ENCODE measurements at places on chromosomes 5 and 9.

DNA sequence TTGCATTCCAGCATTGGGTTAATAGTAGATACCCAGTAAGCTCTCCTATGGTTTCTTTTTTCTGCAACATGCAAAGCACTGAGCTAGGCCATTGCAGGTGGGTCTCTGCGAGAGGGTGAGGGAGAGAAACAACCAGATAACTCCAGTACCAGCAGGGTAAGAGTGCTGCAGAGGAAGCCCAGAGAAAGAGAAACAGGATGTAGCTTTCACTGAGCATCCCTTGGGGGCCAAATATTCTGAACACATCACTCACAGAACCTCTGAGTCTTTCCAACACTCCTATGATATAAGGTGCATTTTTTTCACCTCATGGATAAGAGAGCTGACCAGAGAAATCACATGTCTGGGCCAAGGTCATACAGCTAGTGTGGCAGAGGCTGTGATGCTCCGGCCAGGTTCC, 76.7 kb downstream of the TRIM32 start:
- no peak for DNase-seq

- DNase-seq: peak; percentile 59
These were observed 32.1 kb downstream of the TRMO start for GRCh38 chr9:97889941-97890887.

- DNase-seq: no peak
These were observed 190.0 kb downstream of the OLFM1 start for GRCh38 chr9:135277219-135278201.

DNA sequence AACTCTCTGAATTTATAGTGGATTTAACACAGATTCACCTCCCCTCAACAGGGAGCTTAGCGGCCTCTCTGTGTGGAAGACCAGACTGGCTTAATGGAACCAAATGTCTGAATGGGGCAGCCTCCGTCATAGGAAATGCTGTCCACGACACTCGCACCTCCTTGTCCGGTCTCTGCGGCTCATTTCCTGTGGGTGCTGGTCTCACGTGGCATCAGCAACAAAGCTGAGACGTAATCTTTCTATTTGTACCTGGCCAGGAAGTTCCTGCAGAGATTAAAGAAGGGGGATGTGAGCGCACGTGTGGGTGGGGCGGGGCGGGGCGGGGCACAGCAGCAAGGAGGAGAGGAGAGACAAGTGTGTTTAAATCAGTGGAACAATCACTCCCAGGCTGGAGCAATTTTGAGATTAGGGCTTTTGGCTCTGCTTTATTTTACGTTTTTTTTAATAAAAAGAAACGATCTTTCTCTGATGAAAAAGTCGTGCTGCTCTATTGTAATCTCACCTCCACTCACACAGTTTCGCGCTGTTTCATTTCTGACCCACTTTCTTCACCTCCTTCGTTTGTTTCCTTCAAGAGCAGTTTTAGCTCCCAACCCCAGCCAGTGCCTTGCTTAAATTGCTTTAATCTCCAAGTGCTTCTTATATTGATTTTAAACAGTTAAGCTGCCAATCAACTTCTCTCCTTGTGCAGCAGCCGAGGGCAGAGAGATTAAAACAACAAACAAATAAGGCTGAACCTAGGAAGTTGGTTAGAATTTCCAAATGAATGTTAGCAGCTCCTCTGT, 132.2 kb upstream of the ASTN2 start:
- no peak for DNase-seq

DNA sequence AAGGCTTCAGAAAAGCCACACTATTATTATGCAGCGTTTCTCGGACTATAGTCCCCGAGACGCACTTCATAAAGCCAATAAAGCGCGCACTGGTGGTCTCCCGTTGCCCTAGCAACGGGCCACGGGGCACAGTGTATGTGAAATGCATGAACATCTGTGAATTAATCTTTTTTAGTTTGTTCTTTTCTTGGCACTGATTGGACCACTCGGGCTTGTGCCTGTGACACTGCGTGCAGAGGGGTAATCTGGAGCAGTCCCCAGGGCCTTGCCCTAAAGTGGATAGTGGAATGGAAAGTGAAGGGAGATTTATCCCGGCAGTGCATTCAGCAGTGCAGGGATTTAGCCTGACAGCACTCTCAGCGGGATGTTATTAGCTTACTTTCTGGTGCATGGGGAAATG, 92.1 kb downstream of the TLE4 start:
- DNase-seq: no peak

DNA sequence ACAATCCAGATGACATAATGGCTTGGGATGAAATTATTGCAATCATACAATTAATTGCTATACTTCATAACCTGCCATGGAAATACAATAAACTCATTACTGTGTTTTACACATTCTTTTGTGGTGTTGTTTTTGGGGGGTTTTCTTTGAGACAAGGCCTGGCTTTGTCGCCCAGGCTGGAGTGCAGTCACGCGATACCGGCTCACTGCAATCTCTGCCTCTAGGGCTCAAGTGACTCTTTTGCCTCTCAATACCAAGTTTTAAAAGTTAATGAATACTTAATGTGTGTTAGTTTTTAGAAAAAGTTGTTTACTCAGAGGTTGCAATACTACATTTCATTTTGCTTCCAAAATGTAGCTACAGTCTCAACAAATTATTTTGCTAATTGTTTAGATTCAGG, 598.4 kb downstream of the CHSY3 start:
- DNase-seq: no peak

- DNase-seq: no peak
These were observed 34.9 kb downstream of the PNPLA7 start for GRCh38 chr9:137515338-137515724.

DNA sequence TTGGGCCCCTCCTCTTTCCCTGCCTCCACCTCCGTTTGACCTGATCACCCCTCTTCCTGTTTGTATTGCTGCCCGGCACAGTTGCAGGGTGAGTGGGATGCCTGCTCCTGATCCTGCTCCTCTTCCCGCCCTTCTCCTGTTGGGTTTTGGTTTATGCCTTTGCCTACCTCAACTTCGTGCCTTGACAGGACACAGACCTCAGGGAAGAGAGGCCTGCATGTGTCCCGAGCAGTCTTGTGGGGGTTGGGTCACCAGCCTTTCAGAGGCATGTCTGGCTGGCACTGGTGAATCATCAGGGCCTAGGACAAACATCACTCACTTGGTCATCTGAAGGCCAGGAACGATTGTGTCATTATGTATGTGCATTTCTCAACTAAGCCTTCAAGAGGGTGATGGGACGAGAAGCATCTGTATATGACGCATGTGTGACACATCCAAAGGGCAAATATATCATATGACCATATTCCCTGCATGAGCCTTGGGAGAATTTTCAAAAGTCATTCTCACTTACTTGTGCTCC, 56.9 kb downstream of the NPR3 start:
- DNase-seq: no peak

Data from T-helper 1 cell (primary cell).